ENCODE measurements at places on chromosomes 7 and 10.
A peak's percentile ranks its signal among the peaks of the same experiment; 100 is the strongest.

DNA sequence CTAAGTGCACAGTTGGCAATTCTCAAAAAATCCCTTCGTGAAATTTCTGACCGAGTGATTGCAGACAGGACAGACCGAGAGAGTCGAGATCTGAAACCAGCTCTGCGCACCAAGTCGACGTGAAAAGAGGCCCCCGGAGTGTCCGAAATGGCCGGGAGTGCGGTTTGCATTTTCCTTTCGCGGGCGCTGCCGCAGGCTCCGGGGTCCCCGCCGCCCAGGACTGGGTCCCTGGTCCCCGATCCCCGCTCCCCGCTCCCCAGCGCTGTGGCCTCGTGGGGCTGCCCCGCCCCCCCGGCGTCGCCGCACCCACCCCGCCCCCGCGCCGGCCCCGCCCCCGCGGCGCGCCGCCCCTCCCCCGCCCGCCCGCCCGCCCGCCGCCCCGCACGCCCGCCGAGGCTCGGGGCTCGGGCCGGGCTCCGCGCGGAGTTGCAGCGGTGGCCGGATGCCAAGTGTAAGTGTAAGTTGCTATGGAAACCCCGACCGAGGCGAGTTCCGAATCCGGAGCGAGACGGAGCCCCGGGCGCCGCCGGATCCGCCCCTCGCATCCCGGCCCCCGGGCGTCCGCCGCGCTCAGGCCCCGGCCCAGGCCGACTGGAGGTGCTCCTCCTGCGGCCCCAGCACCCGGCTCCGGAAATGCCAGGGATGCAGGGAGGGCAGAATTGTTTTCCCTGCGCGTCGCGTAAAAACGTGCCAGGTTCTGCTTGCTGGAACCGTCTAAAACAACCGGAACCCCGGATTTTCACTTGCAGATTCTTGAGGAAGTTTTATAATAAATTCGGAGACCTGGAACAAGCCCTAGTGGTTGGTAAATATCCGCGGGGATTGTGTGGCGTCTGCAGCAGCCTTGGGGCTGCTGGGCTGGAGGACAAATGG is 4.6 kb downstream of the BMI1 start:
- peak; percentile 44 for DNase-seq

- DNase-seq, result no peak
Observed at GRCh38 chr10:132058793-132059759, 6.7 kb upstream of the JAKMIP3 start.

DNA sequence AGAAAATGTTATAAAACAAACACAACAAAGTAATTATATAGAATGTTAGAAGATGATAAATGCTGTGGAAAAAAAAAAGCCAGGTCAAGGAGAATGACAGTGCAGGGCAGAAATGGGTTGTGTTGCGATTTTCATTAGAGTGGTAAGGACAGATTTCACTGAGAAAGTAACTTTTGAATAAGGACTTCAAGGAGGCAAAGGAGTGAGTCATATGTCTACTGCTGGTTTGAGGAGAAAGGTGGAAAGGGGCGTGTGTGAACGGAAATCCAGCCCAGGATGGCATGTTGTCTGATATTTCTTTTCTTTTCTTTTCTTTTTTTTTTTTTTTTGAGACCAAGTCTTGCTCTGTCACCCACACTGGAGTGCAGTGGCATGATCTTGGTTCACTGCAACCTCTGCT is 12.3 kb upstream of the DLD start:
- DNase-seq, result no peak

DNA sequence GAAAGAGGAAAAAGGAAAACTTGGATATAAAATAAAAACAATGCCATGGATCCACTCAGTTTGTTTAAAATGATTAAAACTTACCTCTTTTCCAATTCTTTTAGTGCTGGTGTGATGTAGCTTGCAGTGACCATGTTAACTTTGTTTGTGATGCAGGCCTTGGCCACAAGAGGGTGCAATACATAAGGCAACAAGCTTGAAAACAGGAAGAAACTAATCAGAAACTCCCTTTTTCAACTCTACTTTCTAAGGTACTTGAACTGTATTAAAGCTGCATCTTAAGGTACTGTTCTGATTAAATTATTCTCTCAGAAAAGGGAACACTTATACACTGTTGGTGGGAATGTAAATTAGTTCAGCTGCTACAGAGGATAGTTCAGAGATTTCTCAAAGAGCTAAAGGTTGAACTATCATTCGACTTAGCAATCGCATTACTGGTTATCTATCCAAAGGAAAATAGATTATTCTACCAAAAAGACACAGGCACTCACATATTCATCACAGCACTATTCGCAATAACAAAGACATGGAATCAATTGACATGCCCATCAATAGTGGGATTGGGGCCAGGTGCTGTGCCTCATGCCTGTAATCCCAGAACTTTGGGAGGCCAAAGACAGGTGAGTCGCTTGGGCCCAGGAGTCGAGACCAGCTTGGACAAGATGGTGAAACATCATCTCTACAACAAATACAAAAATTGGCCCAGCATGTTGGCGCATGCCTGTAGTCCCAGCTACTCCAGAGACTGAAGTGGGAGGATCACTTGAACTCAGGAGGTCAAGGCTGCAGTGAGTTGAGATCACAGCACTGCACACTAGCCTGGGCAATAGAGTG is 50.9 kb downstream of the AASS start:
- no peak for DNase-seq

- no peak for DNase-seq
Observed at GRCh38 chr7:1029637-1030443, 14.5 kb upstream of the GPR146 start.

DNA sequence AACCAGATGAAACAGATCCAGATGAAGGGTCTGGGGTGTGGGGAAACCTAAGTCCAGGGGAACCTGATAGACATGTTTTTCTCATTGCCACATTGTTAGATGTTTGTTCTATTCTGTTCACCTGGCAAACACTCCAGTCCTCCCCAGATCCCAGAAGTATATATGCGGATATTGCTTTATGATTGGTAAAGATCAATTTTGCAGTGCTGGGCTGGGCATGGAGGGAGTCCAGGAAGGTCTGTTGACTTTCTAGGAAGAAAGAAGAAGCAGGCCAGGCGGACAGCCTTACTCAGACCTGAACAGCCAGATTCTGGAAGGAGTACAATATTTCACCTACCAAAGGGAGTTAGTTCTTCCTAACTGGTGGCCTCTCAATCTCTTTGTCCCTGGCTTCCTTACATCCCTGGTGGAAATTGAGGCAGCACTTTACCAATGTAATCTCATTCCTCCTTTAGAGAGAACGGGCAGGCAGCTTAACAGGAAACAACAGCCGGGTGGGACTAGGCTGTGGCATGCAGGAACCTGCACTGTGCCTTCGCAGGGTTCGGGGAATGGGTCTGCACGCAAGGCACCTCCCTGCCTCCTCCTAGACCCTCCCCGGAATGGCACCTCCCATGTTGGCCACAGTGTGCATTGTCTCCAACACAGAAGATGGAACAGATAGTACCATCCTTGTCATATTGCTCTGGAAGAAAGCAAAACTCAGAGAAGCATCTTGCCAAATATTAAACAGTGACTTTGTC is 930 bp downstream of the GIMAP6 start:
- DNase-seq, result peak; percentile 35

DNA sequence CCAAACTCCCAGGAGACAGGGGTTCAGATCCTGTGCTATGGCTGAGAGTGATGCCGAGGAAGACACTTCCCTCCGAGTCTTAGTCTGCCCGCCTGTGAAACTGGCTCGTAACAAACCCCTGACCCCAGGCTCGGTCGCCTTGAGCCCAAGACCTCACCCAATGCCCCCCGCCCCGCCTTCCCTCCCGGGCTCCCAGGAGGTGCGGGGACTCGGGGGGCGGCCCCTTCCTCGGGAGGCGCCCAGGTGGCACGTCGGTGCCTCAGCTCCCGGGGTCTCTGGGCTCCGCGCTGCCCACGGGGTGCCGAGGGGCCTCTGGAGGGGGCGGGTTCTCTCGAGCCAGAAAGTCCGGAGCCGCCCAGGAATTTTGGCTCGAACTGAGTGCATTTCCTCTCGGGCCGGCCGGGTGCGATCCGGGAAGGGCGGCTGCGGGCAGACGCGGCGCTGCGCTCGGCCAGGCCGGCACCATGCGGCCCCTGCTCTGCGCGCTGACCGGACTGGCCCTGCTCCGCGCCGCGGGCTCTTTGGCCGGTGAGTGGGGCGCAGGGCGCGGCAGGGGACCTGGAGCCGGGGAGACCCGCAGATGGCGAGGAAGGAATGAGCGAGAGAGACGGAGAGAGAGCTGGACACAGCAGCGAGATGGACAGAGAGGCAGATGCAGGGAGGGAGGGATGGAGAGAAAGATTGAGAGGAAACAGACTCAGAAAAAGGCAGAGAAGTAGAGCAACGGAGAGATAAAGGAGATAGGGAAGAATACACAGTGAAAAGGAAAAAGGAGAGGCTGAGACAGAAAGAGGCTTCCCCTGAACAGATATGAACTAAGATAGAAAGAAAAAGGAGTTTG is at the start of gene PLAC9:
PLAC9 (plus strand) TSS at position 432 of the 841 bp plus-strand sequence; CDS start at position 465, 33 bp downstream.
- DNase-seq, result no peak

DNA sequence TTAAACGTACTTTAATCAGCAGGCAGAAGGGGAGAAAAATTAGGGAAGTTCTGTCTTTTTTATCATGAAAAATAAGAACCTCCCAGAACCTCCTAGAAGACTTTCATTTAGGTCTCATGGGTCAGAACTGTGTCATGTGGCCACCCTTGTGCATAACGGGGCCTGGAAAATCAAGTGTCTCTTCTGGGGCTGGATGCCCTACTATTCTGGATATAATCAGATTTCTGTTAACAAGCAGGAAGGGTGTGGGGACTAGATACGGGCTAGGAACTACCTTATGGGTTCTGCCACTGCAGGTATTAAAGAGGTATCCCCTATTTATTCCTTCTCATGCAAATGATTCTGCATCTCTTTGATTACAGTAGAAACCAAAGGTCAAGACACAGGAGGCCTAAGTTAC is 14.1 kb downstream of the LANCL2 start:
- no peak for DNase-seq

DNA sequence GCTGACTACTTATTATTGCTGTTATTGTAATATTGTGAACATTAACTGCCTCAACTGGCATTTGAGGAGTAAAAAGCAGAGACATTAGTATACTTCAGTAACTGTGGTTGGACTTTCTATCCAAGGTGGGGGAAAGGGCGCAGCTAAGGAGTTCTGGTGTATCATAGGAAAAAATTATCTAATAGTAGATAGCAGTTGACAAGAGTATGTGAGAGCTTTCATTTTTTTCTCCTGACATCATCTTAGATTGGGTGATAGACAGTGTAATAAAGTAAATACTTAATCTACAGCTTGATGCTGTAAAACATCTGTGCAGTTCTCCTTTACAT is 68.9 kb downstream of the PHTF2 start:
- DNase-seq, result no peak

GRCh38 chr7:47763063-47763974 is 181.4 kb upstream of the TNS3 start:
- DNase-seq, result no peak

- DNase-seq, result no peak
Observed at GRCh38 chr10:15096661-15097010, 519 bp upstream of the RPP38 start.

GRCh38 chr7:92763636-92764423 is 72.5 kb downstream of the CDK6 start:
- no peak for DNase-seq

DNA sequence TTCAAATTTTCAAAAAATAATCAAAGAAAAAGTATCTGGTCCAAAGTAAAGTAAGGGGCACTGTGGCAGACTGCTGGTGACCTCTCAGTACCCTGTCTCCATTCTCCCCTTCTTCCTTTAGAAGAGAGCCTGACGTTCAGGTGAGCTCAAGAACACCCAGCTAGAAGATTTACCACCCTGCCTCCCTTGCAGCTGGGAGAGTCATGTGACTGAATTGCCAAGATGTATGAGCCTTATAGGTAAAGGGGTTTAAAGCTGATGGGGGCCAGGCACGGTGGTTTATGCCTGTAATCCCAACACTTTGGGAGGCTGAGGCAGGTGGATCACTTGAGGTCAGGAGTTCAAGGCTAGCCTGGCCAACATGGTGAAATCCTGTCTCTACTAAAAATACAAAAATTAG is 86.3 kb upstream of the NANOS1 start:
- no peak for DNase-seq

GRCh38 chr7:22452142-22452959 is 47.6 kb downstream of the STEAP1B start:
- no peak for DNase-seq

DNA sequence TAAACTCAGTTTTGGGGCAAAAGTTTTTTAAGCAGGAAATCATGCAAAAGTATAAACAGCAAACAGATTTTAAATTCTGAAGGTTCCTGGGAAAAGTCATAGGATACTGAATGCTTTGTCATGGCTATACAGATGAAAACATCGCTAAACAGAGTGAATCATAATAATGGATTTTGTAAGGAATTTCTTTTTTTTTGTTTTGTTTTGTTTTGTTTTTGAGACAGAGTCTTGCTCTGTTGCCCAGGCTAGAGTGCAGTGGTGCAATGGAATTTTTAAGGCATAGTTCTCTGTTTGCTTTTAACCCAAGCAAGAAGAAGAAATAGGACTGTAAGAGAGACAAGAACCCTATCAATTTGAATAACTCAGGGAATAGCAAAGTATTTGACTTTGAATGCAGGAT is 285.3 kb downstream of the NRG3 start:
- no peak for DNase-seq

DNA sequence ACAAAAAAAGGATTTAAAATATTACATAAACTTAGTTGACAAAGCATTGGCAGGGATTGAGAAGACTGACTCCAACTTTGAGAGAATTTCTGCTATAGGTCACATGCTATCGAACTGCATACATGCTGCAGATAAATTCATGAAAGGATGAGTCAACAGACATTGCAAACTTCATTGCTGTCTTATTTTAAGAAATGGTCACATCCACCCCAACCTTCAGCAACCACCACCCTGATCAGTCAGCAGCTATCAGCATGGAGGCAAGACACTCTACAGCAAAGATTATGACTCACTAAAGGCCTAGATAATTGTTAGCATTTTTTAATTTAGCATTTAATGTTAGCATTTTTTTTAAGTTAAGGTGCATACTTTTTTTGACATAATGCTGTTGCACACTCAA is 73.6 kb downstream of the AGK start:
- no peak for DNase-seq

GRCh38 chr7:150357270-150357669 is 11.4 kb upstream of the REPIN1 start:
- peak; percentile 33 for DNase-seq

DNA sequence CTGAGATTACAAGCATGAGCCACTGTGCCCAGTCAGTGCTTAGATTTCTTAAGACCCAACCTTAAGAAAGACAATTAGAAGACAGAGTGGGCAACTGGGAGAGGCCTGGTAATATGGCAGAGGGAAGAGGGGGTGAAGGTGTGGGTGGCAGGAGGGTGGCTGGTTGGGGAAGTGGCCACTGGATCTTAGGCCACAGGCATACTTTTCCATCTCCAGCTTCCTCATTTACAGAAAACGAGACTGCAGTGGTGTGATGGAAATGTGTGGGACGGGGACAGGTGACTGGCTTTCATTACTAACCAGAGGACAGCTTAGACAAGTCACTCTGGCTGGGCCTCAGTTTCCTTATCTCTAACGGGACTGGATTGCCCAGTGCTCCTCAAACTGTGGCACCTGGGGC is 1.0 kb upstream of the FFAR4 start:
- no peak for DNase-seq

- no peak for DNase-seq
Observed at GRCh38 chr10:84820596-84820995, 492.2 kb downstream of the CCSER2 start.

All from stimulated activated CD4-positive, alpha-beta T cell treated with anti-CD3 and anti-CD28 coated beads, TNF-alpha, amount 100 ng/mL, for 1 hour (primary cell).